Cortex of kidney (tissue), 1 donor: ENCODE measurements at places on chromosomes 1 and 21.

DNA sequence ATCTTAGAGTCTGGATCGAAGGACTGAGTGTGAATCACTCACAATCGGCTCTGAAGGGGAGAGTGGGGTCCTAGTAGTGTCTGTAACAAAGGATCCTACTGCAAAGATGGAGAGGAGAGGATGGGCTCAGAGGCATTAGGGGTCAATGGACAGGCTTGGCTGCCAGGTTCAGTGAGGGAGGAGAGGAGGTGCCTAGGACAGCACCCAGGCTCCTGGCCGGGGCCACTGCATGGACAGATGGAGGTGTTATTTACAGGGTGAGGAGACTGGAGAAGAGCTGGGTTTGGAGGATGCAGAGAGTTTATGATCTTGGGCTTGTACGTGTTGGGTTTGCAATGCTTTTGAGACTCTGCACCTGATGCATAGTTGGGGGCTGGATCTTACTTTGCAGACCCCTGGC lies 658.9 kb downstream of the PTPRU start:
- DNase-seq: no peak

GRCh38 chr21:41142051-41142795 lies 25.7 kb upstream of the BACE2 start:
- no peak for DNase-seq

DNA sequence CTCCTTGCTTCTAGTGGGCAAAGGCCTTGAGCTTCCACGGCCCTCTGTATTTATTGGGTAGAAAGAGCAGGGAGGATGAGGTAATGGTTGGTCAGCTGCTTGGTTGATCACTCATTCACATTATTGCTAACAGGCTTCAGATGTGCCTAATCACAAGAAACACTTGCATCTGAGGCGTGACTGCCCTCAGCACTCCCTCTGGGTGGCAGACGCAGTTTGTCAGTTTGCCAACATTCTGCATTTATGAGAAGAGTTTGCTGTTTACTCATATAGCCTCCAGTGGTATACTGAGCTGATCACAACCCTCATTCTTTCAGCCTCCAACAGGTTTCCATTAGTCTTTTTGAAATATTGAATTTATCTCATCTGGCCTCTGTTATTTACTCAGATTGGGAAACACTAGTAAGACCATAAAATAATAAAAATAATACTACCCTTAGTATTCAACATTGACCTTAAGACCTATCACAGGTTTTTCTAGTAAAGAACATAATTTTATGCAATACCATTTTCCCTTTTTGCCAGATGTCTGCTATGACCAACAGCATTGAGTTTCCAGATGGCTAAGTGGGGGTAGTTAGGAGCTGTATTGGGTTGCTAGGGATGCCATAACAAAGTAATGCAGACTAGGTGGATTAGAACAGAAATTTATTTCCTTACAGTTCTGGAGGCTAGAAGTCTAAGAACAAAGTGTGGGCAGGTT lies 53.3 kb downstream of the PTGFR start:
- no peak for DNase-seq

DNA sequence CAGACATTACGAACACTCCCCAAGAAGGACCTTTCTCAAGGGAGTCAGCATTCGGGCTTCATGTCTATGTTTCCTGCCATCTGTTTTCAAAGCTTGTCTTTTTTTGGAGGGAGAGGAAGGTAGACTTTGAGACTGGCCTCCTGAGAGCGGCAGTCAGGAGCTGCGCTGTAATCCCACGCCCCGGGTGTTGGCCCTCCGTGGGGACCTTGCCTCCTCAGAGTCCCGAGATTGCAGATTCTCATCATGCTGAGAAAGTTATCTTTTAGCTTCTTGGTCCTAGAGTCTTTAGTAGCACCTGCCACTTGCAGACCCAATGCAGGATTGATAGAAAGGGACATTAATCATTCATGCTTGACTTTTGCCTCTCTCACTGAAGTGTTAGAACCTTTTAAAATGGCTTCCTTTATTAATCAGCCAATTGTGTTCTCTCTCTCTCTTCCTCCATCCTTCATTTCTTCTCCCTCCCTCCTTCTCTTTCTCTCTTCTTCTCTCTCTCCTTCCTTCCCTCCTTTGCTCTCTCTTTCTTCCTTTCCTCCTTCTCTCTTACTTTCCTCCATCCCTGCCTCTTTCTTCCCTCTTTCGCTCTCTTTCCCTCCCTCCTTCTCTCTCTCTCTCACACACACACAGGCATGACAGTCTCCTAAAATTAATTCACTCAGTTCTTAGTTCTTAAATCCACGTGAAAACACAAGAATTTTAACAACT lies 25.2 kb upstream of the GNPAT start:
- DNase-seq: no peak

GRCh38 chr21:35197992-35198431 lies 148.9 kb upstream of the RUNX1 start:
- no peak for DNase-seq

DNA sequence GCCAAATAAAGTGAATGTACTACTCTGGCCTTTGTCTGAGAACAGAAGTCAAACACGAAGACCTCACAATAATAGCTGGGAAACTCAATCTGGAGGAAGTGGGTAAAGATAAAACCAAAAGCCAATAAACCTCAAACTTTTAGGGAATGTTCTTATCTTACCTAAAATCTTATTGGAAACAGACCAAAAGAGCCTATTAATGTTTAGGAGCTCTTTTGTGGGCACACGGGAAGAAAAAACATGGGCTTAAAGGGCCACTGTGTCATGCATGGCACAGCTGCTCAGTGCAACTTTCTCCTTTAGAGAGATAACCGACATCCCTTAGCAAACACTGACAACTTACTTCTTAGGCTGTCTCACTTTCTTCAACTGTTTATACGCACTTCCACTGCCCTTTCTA lies 16.1 kb downstream of the EIF2B3 start:
- DNase-seq: no peak

GRCh38 chr1:22115286-22115685 lies 27.6 kb downstream of the WNT4 start:
- no peak for DNase-seq
